ENCODE measurements at places on chromosomes 2 and 18. TPM values are rescaled to one million over a fixed set of nuclear protein-coding genes. Genes with fewer than 3 reads are reported as not detected.

- no peak for DNase-seq
- no peaks in the 10 kb centered on the region for H3K36me3 ChIP-seq
- no peak overlapping the region for H3K4me3 ChIP-seq
- no peak overlapping the region for H3K27ac ChIP-seq
- H3K27me3 ChIP-seq, result no peaks in the 10 kb centered on the region
Measured at GRCh38 chr2:222353993-222354392, 55.2 kb upstream of the PAX3 start.

FAM237A gene
- not detected for total RNA-seq

DNA sequence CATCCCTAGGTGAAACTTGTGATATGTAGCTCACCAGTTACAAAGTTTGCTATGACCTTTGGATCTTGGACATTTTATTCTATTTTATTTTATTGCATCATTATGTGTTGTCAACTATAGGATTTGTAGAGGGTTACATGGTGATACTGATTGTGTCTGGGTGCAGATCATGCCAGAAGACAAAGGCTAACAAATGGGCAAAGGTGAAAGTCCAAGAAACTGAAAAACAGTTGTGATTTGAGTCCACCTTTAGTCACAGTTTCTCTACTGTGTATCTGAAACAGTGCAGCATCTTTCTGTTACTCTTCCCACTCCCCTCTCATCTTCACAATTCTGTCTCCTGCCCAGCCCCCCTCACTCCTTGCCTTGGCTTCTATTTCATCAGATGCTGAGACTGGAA is 111.9 kb upstream of the LYPD6 start:
- H3K36me3 ChIP-seq, result no peaks in the 10 kb centered on the region
- no peaks in the 10 kb centered on the region for H3K27me3 ChIP-seq
- peaks cover 9% of the 10 kb centered on the region for H3K4me1 ChIP-seq
- no peak overlapping the region for H3K4me3 ChIP-seq

DNA sequence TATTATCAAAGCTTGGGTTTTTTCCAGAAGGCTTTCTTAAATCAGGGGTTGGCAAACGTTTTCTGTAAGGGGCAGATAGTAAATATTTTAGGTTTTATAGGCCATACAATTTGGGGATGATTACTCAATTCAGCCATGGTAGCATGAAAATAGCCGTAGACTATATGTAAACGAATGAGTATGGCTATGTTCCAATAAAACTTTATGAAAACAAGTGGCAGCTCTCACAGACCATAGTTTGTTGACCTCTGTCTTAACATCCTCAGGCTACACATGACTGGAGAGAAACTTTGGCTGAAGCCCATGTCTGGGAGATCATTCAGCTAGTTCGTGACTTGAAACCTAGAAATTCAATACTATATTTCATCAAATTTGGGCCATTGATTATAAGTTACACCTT is 30.2 kb downstream of the UGP2 start:
- DNase-seq, result no peak
- no peaks in the 10 kb centered on the region for H3K27me3 ChIP-seq
- H3K36me3 ChIP-seq, result peaks cover 16% of the 10 kb centered on the region

DNA sequence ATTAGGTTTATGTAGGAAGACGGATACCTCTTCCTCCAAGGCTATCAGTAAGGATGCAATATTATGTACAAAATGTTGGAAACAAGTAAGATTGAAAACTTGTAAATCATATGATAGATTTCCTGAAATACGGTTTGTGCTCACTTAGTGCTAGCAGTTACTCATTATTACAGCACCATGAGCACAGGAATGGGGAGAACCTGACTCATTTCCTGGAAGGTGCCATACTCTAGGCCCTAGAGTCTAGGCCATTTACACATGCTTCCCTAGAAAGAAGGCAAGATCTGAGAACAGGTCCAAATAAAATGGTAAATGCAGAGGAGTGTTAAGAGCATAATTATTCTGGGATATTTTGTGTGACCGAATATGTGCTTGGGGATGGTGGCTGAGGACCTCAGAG is 467.7 kb upstream of the CELF4 start:
- H3K36me3 ChIP-seq, result no peaks in the 10 kb centered on the region
- H3K4me1 ChIP-seq, result no peaks in the 10 kb centered on the region
- DNase-seq, result no peak
- peaks cover 2% of the 10 kb centered on the region for H3K27me3 ChIP-seq

- H3K4me3 ChIP-seq, result peak overlapping the region; percentile 4
- no peaks in the 10 kb centered on the region for H3K27me3 ChIP-seq
- no peak for DNase-seq
Measured at GRCh38 chr18:26503382-26503781, 45.0 kb downstream of the KCTD1 start.

GRCh38 chr2:200744201-200744602 is 67.5 kb upstream of the BZW1 start:
- no peak for DNase-seq
- H3K27ac ChIP-seq, result no peak overlapping the region
- H3K36me3 ChIP-seq, result no peaks in the 10 kb centered on the region
- no peak overlapping the region for H3K4me3 ChIP-seq
- peaks cover 41% of the 10 kb centered on the region for H3K4me1 ChIP-seq
- no peaks in the 10 kb centered on the region for H3K27me3 ChIP-seq

DNA sequence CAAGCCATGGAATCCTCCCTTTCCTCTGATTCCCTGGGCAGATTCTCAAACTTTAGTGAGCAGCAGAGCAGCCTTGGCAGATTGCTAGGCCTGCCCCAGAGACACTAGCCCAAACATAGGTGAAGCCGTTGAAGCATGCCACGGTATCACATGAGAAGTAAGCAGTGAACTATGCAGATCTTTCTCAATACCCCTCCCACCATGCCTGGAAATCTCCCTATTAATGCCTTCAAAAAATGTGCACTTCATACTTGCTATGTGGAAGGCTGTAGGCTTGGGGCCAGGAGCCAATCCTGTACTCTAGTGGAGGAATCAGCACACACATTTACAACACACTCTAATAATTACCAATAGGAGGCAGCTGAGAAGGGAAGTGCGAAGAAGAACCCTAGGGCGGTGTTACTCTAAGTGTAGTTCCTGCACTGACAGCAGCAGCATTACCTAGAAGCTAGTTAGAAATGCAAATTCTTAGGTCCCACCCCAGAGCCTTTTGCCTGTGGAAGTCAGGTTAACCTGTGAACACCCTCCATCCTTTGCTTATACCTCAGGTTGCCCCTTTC is 305.1 kb upstream of the SPRED2 start:
- no peak overlapping the region for H3K27ac ChIP-seq
- H3K4me3 ChIP-seq, result no peak overlapping the region
- DNase-seq, result no peak
- no peaks in the 10 kb centered on the region for H3K4me1 ChIP-seq
- H3K36me3 ChIP-seq, result no peaks in the 10 kb centered on the region

DNA sequence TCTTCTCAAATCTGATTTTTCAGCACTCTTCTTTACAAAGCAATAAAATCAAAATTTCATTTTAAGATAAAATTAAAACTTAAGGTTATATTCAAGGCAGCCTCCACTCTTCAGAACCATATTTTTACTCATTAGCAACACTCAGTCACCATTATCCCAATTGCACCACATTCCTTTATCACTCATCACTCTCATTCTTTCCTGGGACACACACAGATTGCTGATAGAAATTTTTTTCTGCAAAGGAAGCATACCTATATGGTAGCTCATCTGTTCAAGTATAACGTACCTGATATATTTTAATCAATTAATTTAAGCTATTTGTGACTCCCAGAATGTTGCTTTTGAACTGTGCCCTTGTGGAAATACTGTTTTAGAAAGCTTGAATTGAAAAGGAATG is 1559.3 kb upstream of the ZEB2 start:
- H3K27me3 ChIP-seq, result no peaks in the 10 kb centered on the region
- H3K27ac ChIP-seq, result no peak overlapping the region
- DNase-seq, result no peak
- H3K4me1 ChIP-seq, result no peaks in the 10 kb centered on the region

MAP3K19 gene
- not detected for total RNA-seq

SCN7A gene
- total RNA-seq, result 1.9 TPM

ERBB4 gene
- 1.3 TPM for total RNA-seq

- peaks cover 37% of the 10 kb centered on the region for H3K4me1 ChIP-seq
- no peaks in the 10 kb centered on the region for H3K36me3 ChIP-seq
- H3K27me3 ChIP-seq, result peaks cover 19% of the 10 kb centered on the region
- H3K4me3 ChIP-seq, result peak overlapping the region; percentile 92
- DNase-seq, result no peak
Measured at GRCh38 chr2:221570321-221570935, 1.7 kb downstream of the EPHA4 start.

GRCh38 chr2:39141334-39142271 is 20.8 kb upstream of the SOS1 start:
- no peak overlapping the region for H3K27ac ChIP-seq
- H3K27me3 ChIP-seq, result no peaks in the 10 kb centered on the region
- no peaks in the 10 kb centered on the region for H3K36me3 ChIP-seq
- no peak overlapping the region for H3K4me3 ChIP-seq

GRCh38 chr2:19623488-19623887 is 265.1 kb upstream of the OSR1 start:
- H3K27ac ChIP-seq, result no peak overlapping the region
- DNase-seq, result no peak
- peaks cover 12% of the 10 kb centered on the region for H3K36me3 ChIP-seq
- no peak overlapping the region for H3K4me3 ChIP-seq
- no peaks in the 10 kb centered on the region for H3K27me3 ChIP-seq
- H3K4me1 ChIP-seq, result peaks cover 6% of the 10 kb centered on the region

GRCh38 chr2:174764280-174765255 is at the start of gene CHRNA1:
Gene CHRNA1 (minus strand): TSS chr2:174764472. CDS start chr2:174764394, 78 bp downstream.
- H3K4me3 ChIP-seq, result peak within 1 kb of the TSS; percentile 16
- H3K4me1 ChIP-seq, result peaks cover 69% of the 10 kb centered on the region
- no peaks in the 10 kb centered on the region for H3K27me3 ChIP-seq
- no peaks in the 10 kb centered on the region for H3K36me3 ChIP-seq
- no peak for DNase-seq
- H3K27ac ChIP-seq, result peak within 1 kb of the TSS; percentile 92

SIX2 gene
- 35.0 TPM for total RNA-seq

KCNG2 gene
- total RNA-seq, result not detected

SCYGR4 gene
- not detected for total RNA-seq

ALPG gene
- total RNA-seq, result not detected

CCDC138 gene
- 4.1 TPM for total RNA-seq

DNA sequence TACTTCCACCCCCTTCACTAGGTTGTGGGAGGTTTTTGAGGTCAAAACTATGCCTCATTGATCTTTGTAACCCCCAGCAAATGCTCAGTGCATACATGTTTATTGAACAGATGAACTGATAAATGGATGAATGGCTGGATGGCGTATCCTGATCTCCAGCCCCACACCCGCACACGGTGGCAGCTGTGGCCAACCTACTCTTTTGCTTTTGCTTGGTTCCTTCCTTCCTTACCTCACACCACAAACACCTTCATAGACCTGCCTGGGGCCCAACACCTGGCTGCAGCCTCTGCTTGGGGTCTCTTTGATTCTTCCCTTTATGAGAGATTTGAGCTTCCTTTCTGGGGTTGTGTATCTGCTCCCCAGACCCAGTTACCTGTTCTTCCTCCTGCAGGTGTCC is 25.9 kb downstream of the SPP2 start:
- H3K27me3 ChIP-seq, result peaks cover 9% of the 10 kb centered on the region
- DNase-seq, result no peak
- no peak overlapping the region for H3K27ac ChIP-seq

DNA sequence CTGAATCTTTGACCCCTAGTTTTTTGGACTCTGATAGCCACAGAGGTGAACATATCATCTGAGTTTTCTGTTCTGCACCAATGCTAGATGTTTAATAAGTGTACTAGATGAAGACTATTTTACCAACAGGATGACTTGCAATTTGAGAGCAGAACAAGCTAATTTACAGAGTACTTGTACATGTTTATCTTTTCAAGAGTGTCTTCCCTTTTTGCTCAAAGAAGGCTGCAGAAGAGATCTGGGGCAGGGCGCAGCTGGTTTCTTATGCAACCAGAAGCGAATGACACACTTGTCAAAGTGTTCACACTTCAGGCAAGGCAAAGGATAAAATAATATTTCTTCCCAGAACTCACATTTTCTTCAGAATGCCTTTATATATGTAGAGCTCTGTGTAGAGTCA is 86.0 kb downstream of the VWA3B start:
- no peak overlapping the region for H3K4me3 ChIP-seq
- no peak overlapping the region for H3K27ac ChIP-seq
- H3K36me3 ChIP-seq, result no peaks in the 10 kb centered on the region
- H3K4me1 ChIP-seq, result peaks cover 10% of the 10 kb centered on the region
- peaks cover 41% of the 10 kb centered on the region for H3K27me3 ChIP-seq

DNA sequence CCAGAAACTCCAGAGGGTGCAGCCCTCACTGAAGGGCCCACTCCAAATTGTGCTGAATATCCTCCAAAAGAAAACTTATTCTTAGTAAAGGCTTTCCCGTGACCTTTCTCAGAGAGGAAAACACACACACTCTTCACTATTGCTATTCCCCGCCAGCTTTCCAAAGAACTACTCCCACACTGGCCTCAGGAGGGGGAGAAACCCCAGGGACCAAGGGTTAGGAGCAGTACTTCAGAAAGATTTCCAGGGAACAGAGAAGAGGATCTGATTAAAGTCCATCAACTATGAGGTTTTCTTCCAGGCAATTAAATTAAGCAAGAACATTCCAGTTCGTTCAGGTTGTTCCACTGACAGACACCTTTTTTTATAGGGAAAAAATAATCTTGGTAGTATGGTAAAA is 150.2 kb downstream of the TTC32 start:
- H3K4me1 ChIP-seq, result peaks cover 49% of the 10 kb centered on the region
- no peak for DNase-seq
- H3K4me3 ChIP-seq, result no peak overlapping the region
- H3K27me3 ChIP-seq, result no peaks in the 10 kb centered on the region
- no peaks in the 10 kb centered on the region for H3K36me3 ChIP-seq

DNA sequence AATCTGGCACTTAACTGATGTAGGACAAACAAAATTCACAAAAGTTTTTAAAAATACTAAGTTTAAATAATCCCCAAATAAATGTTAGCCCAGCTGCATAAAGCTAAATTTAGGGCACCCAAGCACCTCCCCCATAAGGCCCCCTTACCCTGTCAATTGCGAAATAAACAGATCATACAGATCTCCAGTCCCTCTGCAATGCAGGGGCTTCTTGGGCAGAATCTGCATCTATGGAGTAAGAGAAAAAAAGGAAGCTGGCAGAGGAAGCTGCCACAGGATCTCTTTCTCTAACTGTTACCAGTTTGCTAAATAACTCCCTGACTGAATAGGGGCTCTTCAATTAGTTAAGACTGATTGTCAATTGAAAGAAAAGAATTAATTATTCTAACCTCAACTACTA is 117.7 kb downstream of the MEMO1 start:
- H3K36me3 ChIP-seq, result peaks cover 14% of the 10 kb centered on the region
- H3K27me3 ChIP-seq, result no peaks in the 10 kb centered on the region
- no peak for DNase-seq
- no peak overlapping the region for H3K27ac ChIP-seq

HOXD3 gene
- not detected for total RNA-seq

- H3K4me3 ChIP-seq, result no peak overlapping the region
- no peaks in the 10 kb centered on the region for H3K36me3 ChIP-seq
- peaks cover 6% of the 10 kb centered on the region for H3K4me1 ChIP-seq
Measured at GRCh38 chr2:174688079-174688478, 76.2 kb downstream of the CHRNA1 start.

GRCh38 chr2:37552339-37552738 is 119.1 kb downstream of the CDC42EP3 start:
- no peak for DNase-seq
- no peaks in the 10 kb centered on the region for H3K27me3 ChIP-seq
- no peak overlapping the region for H3K27ac ChIP-seq
- H3K36me3 ChIP-seq, result no peaks in the 10 kb centered on the region
